ENCODE measurements at places on chromosomes 5 and 9.

- no peak for DNase-seq
Observed at GRCh38 chr9:110687497-110687896, 18.9 kb downstream of the MUSK start.

GRCh38 chr9:27732494-27732893 lies 159.2 kb upstream of the C9orf72 start:
- DNase-seq, result no peak

DNA sequence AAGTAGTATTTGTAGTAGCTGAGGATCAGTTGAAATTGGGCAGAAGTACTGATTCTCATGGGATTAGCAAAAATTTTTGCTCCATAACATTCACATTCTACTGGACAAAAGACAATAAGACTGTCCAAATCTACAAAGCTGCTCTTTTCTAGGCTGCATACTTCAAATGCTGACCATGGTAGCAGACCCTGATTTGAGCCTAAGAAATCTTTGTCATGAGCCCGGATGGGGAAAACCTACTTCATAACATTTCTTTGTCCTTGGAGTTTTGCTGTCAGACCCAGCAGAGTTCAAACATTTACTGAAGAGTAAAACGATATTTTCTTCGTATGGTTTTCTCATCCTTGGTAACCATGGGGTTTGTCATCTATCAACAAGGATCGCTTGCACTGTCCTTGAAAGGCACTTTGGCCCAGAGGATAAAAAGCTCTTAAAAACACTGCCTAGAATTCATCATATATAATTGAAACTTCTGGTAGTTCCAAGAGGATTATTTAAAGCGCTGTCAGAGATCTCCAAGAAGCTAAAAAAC lies 216.9 kb downstream of the CAVIN4 start:
- no peak for DNase-seq

DNA sequence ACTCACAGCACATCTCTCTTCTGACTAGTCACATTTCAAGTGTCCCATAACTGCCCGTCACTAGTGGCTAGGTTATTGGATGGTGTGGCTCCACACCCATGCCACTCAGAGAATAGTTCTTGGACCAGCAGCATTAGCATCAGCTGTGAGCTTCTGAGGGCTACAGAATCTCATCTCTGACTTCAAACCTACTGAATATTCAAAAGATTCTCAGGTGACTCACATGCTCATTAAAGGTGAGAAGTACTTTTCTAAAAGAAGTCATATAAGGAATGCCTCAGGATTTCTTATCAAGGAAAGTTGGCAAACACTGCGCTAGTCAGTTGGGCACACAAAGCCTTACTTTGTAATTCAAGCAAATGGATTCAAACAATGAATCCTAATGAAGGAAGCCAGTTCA lies 305.0 kb upstream of the CDH12 start:
- DNase-seq, result no peak

DNA sequence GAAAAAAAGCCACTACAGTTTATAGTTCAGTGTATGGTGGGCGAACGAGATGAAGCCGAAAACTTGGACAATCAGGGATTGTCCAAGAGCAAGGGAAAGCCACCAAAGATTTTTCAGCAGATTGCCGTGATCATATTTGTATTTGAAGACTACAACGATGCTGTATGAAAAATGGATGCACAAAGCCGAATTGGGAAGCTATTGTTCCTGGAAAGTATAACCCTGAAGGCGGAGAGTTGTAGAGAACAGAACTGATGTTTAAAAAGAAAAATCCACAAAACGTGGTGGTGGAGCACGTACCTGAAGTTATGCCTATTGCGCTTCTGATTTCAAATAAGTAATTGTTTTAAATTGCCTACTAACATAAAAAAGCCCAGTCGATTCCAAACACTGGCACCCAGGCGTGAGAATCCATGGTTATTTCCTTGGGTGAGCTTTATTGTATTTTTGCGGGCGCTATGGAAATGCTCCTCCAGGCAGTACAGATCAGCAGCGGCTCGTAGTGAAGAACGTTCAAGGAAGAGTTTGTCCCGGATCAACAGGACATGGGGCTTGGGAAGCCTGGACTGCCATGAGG lies 772 bp upstream of the TARS1 start:
- no peak for DNase-seq

DNA sequence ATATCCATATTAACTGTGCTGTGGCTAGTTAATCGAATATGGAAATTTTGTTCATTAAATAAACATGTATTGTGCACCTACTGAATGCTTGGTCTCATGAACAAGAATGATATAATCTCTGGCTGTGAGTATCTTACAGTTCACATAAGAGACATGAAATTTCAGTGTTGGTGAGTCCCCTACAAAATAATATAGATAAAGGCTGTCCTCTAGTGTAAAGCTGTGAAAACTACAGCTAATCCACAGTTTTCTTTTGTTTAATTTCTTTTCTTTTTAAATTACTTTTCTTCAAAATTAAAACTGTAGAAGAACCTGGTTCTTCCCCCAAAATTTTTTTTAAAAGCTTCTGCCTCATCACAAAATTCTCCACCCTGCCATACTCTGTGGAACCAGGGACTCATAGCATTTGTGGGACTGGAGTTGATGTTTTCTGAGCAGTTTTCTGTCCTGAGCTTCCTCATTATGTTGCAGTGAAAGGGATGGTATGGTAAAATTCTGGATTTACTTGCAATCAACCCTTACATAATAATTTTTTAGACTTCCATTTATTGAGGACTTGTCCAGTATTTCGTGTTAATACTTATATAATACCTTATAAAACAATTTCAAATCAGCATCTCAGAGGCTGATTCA lies 135.0 kb downstream of the STK32A start:
- no peak for DNase-seq

DNA sequence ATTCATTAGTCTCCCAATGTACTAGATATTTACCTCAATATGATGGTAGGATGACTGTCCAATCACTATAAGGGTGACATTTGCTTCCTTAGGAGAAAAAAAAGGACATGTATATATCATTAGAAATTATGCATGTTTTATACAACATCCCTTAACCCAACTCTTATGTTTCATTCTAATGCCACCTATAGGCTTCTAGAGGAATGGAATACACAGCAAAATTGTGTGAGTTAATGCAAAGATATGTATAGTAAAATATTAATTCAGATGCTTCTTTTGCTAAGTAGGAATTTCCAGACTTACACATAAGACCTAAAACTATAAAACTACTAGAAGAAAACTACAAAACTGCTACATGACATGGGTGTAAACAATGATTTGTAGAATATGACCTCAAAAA lies 3.5 kb downstream of the PRXL2C start:
- no peak for DNase-seq

DNA sequence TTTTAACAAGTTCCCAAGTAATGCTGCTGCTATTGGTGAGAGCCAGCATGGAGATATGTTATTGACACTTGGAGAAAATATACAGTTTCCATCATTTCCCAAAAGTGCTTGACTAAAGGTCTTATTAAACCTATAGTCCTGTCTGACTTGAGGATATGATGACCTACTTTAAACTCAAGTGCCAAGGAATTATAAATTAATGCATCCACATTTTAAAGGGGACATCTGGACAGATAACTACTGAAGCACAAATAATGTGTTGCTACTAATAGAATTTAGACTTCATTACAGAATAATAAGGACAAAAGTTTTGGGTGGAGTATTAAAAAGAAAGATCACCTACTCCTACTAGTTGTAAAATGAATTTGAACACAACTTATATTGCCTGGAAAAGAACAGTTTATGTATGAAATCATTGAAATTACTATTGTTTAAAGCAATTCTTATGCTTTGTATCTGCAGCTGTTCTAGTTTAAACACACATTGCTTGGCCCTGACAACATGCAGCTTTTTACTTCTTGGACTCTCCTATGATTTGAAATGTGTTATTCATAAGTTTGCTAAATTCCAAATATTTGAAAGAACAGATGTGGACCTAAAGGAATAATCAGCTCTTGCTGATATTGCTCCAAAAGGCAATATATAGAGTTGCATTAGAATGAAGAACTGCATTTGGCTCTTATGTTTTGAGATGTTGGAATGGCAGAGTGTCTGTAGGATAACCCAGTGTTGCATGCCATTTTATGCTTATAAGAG lies 73.4 kb downstream of the SGCD start:
- DNase-seq, result no peak

DNA sequence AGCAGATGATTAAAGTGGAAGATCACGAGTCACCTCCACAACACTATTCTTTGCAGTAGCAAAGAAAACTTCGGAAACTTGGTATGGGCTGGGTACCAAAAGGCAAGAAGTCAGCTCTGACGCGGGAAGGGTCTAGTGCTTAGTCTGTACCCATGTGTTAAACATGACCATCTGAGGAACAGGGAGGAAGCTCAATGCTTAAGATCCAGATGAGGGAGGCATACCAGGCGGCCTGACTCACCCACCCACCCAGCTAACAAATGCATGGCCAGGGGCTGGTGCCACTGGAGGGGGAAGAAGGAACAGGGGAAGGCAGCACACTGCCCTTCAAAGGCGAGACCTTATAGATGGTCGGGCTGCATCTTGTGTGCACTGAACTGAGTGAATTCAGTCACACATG lies 41.8 kb downstream of the CAMSAP1 start:
- DNase-seq, result no peak

- DNase-seq, result no peak
Observed at GRCh38 chr9:88992556-88992955, 1.3 kb downstream of the S1PR3 start.

- no peak for DNase-seq
Observed at GRCh38 chr5:122333564-122333963, 21.5 kb downstream of the SNCAIP start.
